ENCODE measurements at places on chromosomes 5 and 9. TPM values are rescaled to one million over a fixed set of nuclear protein-coding genes. Genes with fewer than 3 reads are reported as not detected.

DNA sequence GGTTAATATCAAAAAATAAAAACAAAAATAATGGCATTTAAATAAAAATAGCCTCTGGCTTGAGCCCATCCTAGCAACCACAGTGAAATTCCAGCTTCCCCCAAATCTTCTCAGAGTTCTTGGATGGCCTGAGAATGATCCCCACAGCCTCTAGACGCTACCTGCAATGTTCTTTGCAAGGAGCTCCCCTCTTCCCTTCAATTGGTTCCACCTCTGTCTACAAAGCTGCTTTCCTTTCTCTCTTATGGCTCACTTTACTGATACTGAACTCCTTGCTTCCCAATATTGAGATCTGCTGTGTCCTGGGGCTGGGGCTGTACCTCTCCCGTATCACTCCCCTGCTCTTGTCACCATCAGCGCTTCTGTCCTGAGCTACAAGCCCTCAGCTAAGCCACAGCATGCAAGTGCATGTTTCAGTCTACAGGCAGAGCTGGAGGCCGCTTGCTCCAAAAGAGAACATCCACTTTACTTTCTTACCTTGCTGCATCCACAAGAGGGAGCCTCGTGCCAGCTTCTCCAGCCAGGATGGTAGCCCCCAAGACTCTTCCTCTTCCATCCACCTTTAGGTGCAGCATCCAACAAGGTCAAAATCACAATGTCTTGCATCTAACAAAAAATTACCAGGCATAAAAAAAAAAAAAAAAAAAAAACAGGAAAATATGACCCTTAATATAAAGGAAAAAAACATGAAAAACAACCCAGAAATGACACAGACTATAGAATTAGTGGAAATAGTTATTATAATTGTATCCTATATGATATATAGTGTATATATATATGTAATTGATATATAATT lies 57.4 kb upstream of the PRSS3 start:
- peak; percentile 35 for DNase-seq

- no peak for DNase-seq
Observed at GRCh38 chr5:100609594-100609993, 74.4 kb downstream of the FAM174A start.

DNA sequence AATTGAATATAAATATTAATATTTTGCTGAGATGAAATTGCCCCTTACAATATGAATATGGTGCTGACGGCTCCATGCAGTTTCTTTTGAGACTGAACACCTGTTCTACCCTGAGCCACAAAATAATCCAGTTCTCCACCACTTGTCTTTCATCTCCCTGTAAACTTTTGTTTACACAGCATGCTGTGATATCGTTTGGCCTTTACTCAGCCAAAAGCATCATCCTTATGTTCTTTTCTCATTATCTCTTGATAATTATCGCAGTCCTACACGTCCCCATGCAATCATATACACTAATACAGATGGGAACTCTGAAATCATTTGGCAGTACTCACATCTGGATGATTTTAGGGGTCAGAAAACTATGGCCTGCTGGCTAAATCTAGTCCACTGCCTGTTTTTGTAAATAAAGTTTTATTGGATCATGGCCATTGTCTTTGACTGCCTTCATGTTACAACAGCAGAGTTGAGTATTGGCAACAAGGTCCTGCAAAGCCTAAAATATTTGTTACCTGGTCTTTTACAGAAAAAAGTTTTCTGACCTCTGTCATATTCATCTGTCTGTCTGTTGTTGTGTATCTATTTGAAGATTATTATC lies 53.3 kb downstream of the AOPEP start:
- DNase-seq, result peak; percentile 43

DNA sequence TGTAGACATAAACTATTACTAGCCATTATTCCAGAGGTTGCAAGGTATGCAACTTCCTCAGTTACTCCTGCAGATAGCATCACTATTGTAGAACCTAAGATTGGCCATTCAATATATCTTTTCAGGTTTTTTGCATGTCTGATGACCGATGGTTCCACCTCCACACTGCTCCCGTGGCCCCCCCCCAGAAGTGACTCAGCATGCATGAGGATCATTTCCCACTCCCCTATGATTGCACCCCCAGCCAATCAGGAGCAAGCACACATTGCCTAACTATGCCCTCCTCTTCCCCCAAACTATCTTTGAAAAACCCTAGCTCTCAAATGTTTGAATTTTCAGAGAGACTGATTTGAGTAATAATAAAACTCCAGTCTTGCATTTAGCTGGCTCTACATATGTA lies 601.4 kb upstream of the TLE4 start:
- DNase-seq, result no peak

DNA sequence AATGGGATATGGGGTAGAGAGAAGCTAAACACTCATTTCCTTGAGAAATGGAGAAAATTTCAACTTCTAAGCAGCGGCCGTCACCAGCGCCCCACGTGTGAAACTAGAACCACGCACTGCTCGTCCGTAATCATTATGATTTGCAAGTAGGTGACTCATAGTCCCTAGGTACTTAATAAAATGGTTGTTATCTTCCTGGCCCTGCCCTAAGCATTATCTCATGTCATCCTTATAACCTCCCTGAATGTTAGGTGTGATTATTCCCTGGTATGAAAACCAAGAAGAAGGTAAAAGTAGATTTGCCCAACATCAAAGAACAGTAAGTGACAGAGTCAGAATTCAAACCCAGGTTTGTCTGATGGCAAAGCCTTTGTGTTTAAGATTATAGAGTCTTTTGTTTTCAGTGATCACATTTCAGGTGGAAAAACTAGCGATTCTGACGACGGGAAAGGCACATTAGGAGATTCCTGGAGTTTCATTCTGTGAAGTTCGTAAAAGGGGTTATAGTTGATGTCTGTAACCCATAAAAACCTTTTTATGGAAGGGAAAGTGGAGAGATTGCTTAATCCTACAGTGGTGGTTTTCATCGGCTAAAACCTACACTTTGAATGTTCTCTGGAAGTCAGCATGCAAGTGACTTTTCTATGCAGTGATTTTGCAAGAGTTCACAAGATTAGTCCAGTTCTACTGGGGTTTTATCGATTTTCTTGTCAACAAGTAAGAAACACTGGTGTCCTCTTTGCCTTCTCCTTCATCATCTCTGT lies 202.9 kb upstream of the WWC1 start:
- no peak for DNase-seq

DNA sequence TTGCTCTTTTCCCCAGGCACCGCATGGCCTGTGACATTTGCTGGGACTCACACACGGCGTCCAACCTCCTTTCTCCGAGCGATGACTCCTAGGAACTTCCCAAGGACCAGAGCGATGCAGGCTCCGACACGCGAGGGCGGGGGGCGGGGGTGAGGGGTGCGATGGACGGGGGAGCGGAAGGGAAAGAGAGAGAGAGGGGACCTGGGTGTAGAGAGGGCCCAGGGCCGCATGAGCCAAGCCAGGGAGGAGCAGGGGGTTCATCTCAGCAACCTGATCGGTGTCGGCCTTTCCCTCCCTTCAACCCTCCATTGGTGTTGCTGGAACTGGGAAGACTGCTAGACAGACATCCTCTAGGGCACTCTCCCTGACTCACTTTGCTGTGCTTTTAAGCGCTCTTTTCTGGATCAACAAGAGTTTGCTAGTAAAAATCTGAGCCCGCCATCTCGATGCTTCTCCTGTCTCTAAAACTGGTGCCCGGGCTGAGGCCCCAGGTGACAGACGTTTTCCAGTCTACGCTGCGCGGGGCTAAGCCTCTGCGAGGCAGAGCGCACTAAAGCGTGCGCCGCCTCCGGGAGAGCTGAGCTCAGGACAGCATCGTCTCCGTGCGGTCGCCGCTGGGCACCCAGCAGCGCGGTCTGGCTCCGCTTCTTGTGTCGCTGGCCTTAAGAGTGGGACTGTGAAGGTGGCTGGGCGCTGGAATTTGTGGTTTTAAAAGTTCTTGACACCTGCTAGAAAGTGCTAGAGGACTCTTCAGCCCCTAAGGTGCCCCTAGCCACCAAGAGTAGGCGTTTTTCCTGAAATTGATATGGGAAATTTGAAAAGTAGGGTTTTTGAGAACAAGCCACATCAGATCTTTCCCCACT lies 1.0 kb upstream of the TSLP start:
- no peak for DNase-seq

GRCh38 chr9:108983885-108984284 lies 29.4 kb downstream of the CTNNAL1 start:
- no peak for DNase-seq

- DNase-seq, result no peak
Observed at GRCh38 chr5:3661755-3662296, 66.2 kb downstream of the IRX1 start.

DNA sequence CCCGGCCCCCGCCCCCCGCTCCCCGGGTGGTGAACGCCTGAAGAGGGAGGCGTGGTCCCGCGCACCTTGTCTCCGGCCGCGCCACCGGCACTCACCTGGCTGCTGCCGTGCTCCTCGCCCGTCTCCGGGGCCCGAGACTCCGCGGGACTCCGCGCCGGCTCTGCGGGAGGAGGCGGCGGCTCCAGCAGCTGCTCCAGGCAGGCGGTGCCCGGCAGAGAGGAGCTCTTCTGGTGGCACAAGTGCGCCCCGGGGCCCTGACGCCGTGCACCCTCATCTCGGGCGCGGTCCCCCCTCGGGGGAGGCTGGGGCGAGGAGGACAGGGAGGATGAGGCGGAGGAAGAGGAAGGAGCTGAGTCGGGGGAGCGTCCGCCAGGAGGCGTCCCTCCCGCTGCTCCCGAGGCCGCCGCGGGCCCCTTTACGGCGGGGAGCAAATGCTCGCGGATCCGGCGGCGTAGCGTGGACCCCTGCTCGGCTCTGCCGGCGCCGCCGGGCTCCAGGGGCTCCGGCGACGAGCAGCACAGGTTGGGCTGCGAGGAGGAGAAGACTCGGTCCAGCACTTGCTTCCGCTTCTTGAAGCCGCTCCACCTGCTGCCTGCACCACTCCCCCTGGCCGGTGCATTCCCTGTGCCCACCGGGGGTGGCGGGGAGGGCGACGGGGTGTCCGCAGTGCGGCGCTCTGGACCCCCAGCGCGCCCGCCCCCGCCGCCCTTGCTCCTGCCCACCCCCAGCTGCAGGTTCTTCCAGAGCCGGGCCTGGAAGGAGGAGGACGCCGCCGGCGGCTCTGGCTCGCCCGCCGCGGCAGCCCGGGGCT lies 928 bp downstream of the MCTP1 start:
- DNase-seq, result peak; percentile 8

DNA sequence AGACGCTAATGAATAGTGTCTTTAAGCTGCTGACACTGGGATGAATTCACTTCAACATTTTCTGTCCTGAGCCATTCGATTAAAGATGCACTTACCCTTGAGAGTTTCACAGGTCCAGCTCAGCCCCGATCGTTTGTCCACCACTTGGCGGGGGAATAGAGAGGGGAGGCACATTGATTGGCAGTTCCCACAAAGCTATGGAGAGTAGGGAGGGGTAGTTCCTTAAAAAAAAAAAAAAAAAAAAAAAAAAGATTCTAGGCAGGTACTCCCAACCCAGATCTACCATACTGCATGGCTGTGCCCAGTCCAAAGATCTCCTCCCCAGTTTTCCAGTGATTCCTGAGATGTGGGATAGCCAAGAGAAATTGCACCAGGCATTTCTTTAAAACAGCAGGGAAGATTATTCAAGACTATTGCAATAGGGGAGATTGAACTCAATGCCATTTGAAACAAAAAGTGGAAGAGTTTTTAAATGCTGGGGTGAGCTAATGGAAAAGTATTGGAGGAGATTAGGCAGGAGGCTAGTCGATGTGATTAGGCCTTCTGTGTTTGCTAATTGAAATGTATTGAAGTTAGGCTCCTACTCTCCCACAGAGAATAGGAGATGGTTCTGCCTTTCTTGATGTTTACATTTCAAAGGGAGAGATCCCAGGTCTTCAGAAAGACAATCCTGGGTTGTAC lies 2217.4 kb upstream of the WWC1 start:
- no peak for DNase-seq

- peak; percentile 57 for DNase-seq
Observed at GRCh38 chr5:61344187-61344944, 12.3 kb downstream of the ZSWIM6 start.

DNA sequence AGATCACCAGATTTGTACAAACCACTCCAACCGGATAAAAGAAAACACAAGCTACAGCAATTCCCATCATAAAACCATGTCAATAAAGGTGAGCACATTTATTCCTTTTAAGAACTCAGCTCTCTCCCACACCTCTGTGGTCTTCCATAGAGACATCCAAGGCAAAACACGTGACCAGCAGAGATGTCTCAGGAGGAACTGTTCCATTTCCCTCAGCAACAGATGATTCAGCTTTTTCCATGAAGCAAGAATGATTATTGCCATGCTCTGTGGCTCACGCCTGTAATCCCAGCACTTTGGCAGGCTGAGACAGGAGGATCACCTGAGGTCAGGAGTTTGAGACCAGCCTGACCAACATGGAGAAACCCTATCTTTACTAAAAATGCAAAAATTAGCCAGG lies 15.8 kb downstream of the GZMK start:
- peak; percentile 12 for DNase-seq

GRCh38 chr9:38641985-38642864 lies 21.8 kb upstream of the ANKRD18A start:
- peak; percentile 54 for DNase-seq

DNA sequence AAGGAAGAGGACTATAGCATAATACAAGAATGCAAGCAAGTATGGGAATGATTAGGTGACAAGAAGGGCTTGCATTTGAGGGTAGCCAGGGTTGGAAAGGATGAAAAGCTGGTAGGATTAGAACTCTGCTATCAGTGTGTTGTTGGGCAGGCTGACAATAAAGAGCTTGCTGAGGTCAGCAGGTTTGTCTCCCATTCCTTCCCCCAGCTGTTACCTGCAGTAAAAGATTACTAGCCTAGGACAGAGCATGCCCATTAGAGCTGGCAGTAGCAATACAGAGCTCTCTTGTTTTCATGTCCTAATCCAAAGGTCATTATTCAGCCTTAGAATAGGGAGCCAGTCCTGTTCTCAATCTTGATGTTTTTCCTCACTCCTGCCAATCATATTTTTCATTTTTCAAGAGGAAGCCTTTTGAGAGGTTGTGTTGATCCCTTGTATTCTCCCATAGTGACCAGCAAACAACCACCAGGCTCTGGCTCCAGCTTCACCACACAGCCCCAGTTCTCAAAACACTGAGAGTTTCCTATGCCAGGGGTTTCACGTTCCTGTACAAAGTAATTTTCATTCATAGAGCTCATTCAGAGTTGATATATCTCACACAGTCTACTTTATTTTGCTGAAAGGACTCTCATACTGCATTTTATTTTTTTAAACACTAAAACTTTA lies 71.7 kb downstream of the OR2K2 start:
- DNase-seq, result no peak

DNA sequence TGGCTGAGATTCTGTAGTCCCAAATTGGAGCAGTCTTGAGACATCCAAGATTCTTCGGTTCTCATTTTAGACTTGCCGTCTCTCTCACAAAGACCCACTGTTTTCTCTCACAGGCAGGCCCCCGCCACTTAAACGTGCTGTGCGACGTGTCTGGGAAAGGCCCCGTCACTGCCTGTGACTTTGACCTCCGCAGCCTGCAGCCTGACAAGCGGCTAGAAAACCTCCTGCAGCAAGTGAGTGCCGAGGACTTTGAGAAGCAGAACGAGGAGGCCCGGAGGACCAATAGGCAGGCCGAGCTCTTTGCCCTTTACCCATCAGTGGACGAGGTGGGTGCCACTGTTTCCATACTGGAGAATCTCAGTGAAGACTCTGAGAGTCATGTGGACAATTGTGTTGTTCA lies 97.2 kb downstream of the DOCK8 start:
- no peak for DNase-seq

- peak; percentile 58 for DNase-seq
Observed at GRCh38 chr5:37836592-37837413, 3.0 kb downstream of the GDNF start.

The ZNF658 gene
- total RNA-seq, result 3.6 TPM

The STK32A gene
- total RNA-seq, result not detected

The OBP2B gene
- total RNA-seq, result not detected

The SLC45A2 gene
- 0.19 TPM for total RNA-seq

The DDX4 gene
- total RNA-seq, result not detected

The PCDHB8 gene
- total RNA-seq, result 9.6 TPM

The PAEP gene
- not detected for total RNA-seq

The LRSAM1 gene
- total RNA-seq, result 7.9 TPM

Measured in LHCN-M2 (cell line).